Ureter (tissue), 1 donor: ENCODE measurements at places on chromosomes 12 and 14. TPM values are rescaled to one million over a fixed set of nuclear protein-coding genes. Genes with fewer than 3 reads are reported as not detected.

DNA sequence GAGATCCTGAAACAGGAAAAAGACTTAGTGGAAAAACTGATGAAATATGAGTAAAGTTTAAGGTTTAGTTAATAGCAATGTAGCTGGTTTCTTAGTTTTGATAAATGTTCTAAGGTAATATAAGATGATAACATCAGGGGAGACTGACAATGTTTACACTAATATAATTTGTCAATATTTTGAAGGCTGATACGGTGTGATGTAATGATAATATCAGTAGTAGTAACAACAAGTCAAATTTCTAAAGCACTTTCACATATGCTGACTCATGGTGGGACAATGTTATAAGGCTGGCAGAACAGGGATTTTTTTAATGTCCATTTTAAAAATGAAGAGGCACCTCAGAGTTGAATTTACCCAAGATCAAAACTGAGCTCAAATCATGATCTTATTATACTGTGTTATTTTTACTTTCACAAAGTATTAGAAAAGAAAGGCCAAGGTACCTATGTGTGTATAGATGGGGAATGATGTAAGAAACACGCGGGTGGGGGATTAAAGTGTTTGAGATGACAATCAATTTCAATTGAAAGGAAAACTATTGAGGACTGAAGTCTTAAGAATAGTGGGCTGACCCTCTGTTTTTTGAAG, 2.4 kb upstream of the FLRT2 start:
- DNase-seq, result no peak

SLC5A8 gene
- total RNA-seq, result not detected

HSPB8 gene
- 53.8 TPM for total RNA-seq

PMCH gene
- total RNA-seq, result not detected
